Astrocyte (in vitro differentiated cells and primary cell): ENCODE measurements at places on chromosomes 3 and 15.

- no peaks in the 10 kb centered on the region for H3K4me1 ChIP-seq
- no peaks in the 10 kb centered on the region for H3K36me3 ChIP-seq
- no peak overlapping the region for H3K27ac ChIP-seq
- DNase-seq: peak; percentile 3
- no peaks in the 10 kb centered on the region for H3K27me3 ChIP-seq
- peak overlapping the region; percentile 68 for H3K4me3 ChIP-seq
These were observed 735 bp downstream of the GOLGA8B start for GRCh38 chr15:34582461-34583371.

DNA sequence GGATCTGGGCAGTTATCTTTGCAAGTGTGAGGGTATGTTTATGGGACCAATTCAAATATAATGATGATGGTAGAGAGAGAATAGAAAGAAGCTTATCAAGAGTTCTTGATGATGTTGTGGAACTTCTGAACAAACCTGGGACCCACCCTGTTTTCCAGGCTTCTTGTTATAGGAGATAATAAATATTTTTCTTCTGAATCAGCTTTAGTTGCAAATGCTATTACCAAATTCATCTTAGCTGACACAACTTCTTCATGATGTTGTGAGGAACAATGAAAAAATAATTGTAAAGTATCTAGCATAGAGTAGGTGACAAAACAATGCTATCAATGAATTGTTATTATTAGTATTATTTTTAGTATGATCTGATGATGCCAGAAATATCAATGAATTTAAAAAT lies 43.5 kb upstream of the PTX3 start:
- H3K4me1 ChIP-seq: peaks cover 6% of the 10 kb centered on the region
- no peaks in the 10 kb centered on the region for H3K27me3 ChIP-seq
- H3K4me3 ChIP-seq: no peak overlapping the region
- H3K27ac ChIP-seq: no peak overlapping the region
- no peak for DNase-seq
- H3K36me3 ChIP-seq: no peaks in the 10 kb centered on the region

- H3K4me1 ChIP-seq: peaks cover 5% of the 10 kb centered on the region
- no peaks in the 10 kb centered on the region for H3K27me3 ChIP-seq
- peak; percentile 12 for DNase-seq
These were observed 223.8 kb downstream of the NTRK3 start for GRCh38 chr15:88032787-88033186.

- H3K4me1 ChIP-seq: peaks cover 11% of the 10 kb centered on the region
- H3K27ac ChIP-seq: no peak overlapping the region
- peak overlapping the region; percentile 3 for H3K4me3 ChIP-seq
- H3K27me3 ChIP-seq: no peaks in the 10 kb centered on the region
- no peaks in the 10 kb centered on the region for H3K36me3 ChIP-seq
These were observed 605.0 kb upstream of the TBL1XR1 start for GRCh38 chr3:177802151-177802900.

DNA sequence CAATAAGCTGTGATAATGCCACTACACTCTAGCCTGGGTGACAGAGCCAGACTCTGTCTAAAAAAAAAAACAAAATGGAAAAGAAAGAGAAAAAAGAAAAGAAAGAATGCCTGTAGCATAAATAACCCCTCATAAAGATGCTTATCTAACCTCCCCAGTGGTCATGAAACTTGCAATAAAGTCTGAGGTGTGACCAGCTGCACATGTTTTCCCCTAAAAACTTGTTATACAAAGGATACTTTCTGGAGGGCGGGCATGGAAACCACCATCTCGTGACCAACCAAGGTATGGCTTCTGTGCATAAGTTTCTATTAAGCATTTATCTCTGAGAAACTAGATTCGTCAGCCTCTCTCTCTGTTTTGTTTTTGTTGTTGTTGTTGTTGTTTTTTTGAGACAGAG lies 21.8 kb downstream of the CCDC32 start:
- no peaks in the 10 kb centered on the region for H3K27me3 ChIP-seq
- no peaks in the 10 kb centered on the region for H3K4me1 ChIP-seq
- no peak overlapping the region for H3K27ac ChIP-seq

DNA sequence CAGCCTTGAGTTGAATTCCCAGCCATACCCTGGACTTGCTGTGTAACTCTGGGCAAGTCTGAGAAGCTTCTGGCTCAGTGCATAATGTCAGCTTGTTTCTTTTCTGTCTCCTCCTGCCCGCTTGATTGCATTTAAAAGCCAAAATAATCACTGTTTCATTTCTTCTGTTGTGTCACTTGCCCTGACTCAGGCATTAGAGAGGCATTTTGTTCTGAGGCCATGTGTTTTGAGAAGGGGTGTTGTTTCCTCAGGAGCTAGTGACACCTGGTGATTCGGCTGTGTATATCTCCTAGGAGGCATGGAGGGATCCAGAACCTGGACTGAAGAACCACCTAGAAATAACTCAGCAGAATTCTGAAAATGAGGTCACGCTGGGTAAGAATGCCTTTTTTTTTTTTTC lies 16.0 kb downstream of the WDR73 start:
- H3K27ac ChIP-seq: no peak overlapping the region
- H3K4me3 ChIP-seq: no peak overlapping the region
- H3K36me3 ChIP-seq: peaks cover 42% of the 10 kb centered on the region

GRCh38 chr15:48984021-48984710 lies 20.4 kb upstream of the SHC4 start:
- H3K4me3 ChIP-seq: no peak overlapping the region
- no peaks in the 10 kb centered on the region for H3K27me3 ChIP-seq
- DNase-seq: no peak
- H3K27ac ChIP-seq: no peak overlapping the region
- no peaks in the 10 kb centered on the region for H3K36me3 ChIP-seq

DNA sequence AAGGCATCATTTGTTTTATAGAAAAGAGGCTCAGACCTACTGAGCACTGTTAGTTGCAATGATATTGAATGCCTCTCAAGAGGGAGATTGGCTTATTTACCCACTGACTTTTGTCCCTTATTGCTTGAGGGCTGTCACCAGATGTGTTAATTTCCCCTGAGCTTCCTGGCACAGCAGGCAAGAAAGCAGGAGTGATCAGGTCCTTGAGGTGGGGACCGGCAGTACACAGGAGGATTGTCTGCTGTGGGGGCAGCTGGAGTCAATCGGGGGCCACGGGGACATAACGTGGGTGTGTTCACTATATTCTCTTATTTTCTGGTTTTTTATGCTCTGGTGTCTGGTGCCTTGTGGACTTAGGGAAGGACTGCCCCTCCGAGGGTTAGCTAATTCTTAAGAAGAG lies 44.6 kb downstream of the GASK1A start:
- H3K27ac ChIP-seq: no peak overlapping the region
- H3K27me3 ChIP-seq: no peaks in the 10 kb centered on the region

DNA sequence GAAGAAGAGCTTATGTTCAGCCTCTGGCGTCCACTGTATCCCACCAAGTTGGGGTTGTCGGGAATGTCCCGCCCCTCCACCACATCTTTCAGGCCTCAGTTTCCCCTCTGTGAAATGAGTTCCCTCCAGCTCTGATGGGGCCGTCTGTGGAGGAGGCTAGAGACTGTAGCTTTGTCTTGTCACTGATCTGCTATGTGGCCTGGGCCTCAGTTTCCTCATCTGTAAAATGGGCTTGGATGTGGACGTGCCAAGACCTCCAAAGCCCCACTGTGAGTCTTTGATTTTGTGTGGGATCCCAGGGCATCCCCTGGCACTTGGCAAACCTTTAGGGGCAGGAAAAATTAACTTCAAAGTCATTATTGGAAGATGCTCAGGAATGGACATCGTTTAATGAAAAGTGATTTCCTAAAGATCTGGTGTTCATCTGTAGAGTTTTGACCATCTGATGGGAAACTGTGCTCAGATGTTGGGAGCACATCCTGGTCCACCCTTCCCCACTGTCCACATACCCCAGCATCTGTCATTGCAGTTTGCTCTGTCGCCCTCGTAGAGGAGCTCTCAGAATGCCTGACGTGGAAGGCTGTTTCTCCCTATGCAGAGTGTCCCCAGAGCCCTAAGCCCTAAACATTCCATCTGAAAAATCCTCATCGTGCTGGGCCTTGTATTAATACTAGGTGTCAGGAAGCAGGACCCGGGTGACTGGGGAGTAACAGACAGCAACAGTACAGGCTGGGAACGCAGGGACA lies 28.5 kb downstream of the SLC6A6 start:
- DNase-seq: no peak
- H3K36me3 ChIP-seq: no peaks in the 10 kb centered on the region
- H3K4me3 ChIP-seq: no peak overlapping the region
- H3K27me3 ChIP-seq: no peaks in the 10 kb centered on the region

DNA sequence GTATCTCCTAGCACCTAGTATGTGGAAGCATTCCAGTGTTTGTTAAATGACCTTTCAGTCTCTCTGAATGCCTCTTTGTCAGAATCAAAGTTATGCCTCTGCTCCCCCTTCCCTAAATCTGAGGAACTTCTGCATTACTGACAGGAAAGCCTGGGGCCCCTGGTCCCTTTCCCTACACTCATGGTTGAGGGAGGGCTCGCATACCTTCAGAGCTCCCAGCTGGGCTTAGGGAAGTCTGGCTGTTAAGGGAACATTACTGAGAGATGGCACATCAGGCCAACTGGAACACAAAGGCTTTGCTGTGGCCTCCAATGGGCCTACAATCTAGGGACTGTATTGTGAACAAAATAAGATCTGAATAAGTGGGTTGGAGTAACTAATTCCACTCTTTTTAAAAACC lies 10.3 kb downstream of the PKM start:
- DNase-seq: no peak
- H3K4me3 ChIP-seq: no peak overlapping the region
- H3K36me3 ChIP-seq: peaks cover 77% of the 10 kb centered on the region
- H3K27ac ChIP-seq: peak overlapping the region; percentile 2
- peaks cover 40% of the 10 kb centered on the region for H3K4me1 ChIP-seq
- no peaks in the 10 kb centered on the region for H3K27me3 ChIP-seq

- no peak overlapping the region for H3K4me3 ChIP-seq
- H3K4me1 ChIP-seq: peaks cover 33% of the 10 kb centered on the region
- peak overlapping the region; percentile 40 for H3K27ac ChIP-seq
- no peaks in the 10 kb centered on the region for H3K36me3 ChIP-seq
- no peak for DNase-seq
- no peaks in the 10 kb centered on the region for H3K27me3 ChIP-seq
These were observed 13.9 kb downstream of the PLXND1 start for GRCh38 chr3:129592381-129593131.

DNA sequence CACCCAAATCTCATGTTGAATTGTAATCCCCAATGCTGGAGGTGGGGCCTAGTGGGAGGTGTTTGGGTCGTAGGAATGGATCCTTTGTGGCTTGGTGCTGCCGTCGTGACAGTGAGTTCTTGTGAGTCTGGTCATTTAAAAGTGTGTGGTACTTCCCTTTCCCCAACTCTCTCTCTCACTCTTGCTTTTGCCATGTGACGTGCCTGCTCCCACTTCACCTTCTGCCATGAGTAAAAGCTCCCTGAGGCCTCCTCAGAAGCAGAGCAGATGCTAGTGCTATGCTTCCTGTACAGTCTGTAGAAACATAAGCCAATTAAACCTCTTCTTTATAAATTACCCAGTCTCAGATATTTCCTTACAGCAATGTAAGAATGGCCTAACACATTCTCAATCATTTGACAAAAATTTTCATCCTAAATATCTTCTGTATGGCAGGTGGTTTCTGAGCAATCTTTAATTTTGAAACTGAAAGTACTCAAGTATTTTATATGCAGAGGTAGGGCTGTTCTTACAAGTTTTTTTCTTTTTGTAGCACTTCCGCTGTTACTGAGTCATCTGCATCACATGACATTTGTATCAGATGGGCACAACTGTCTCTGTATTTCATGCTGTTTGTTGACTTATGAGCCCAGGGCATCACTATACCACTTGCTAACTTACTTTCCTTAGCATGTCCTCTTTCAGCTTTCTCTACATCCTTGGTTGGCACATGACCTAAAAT lies 8.8 kb downstream of the RPL39L start:
- no peak overlapping the region for H3K4me3 ChIP-seq
- no peaks in the 10 kb centered on the region for H3K4me1 ChIP-seq
- DNase-seq: peak; percentile 67
- no peaks in the 10 kb centered on the region for H3K27me3 ChIP-seq
- H3K27ac ChIP-seq: no peak overlapping the region
